ENCODE measurements at places on chromosomes 2 and 18. TPM values are rescaled to one million over a fixed set of nuclear protein-coding genes. Genes with fewer than 3 reads are reported as not detected.
A peak's percentile ranks its signal among the peaks of the same experiment; 100 is the strongest.

DNA sequence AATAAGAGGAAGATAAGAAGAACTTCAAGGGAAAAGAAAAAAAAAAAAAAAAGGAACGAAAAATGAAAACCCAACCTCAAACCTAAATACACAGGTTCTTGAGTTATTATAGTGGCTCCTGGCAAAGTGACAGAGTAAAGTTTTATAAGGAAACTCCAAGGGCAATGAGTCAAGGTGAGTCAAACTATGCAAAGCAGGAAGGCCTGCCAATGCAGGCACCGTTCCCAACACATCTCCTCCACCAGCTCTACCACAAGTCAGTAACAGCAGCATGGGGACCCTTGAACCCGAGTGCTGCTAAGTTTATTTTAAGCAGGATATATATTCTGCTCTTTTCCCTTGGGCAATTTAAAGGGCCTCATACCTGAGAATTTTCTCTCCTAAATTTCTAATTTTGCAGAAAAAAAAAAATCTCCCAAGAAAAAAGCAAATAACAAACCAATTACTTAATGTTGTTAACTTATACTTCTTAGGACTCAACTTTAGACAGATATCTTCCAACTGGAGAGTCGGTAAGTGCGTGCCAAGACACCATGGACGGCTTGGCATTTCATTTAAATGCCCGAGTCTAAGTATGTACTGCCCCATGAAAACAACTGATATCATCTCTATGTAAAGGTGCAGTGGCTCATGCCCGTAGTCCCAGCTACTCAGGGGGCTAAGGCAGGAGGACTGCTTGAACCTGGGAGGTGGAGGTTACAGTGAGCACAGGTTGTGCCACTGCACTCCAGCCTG lies 75.7 kb upstream of the TFCP2L1 start:
- no peaks in the 10 kb centered on the region for H3K27me3 ChIP-seq
- H3K36me3 ChIP-seq, result peaks cover 7% of the 10 kb centered on the region
- H3K4me1 ChIP-seq, result no peaks in the 10 kb centered on the region
- DNase-seq, result no peak
- H3K4me3 ChIP-seq, result no peak overlapping the region

- no peaks in the 10 kb centered on the region for H3K27me3 ChIP-seq
- no peak for DNase-seq
- H3K36me3 ChIP-seq, result no peaks in the 10 kb centered on the region
- H3K27ac ChIP-seq, result no peak overlapping the region
Observed at GRCh38 chr2:71945603-71945959, 202.1 kb downstream of the CYP26B1 start.

GRCh38 chr2:22020091-22020742 lies 896.4 kb downstream of the TDRD15 start:
- peaks cover 20% of the 10 kb centered on the region for H3K4me1 ChIP-seq
- peaks cover 4% of the 10 kb centered on the region for H3K36me3 ChIP-seq
- no peak overlapping the region for H3K27ac ChIP-seq
- H3K4me3 ChIP-seq, result no peak overlapping the region
- no peaks in the 10 kb centered on the region for H3K27me3 ChIP-seq
- no peak for DNase-seq

GRCh38 chr2:127169066-127169660 lies 50.9 kb downstream of the CYP27C1 start:
- no peak for DNase-seq
- no peaks in the 10 kb centered on the region for H3K4me1 ChIP-seq
- H3K36me3 ChIP-seq, result no peaks in the 10 kb centered on the region
- no peak overlapping the region for H3K4me3 ChIP-seq

GRCh38 chr2:73952499-73953446 lies 26.1 kb downstream of the DGUOK start:
- H3K27ac ChIP-seq, result no peak overlapping the region
- no peaks in the 10 kb centered on the region for H3K4me1 ChIP-seq
- H3K36me3 ChIP-seq, result peaks cover 43% of the 10 kb centered on the region
- no peaks in the 10 kb centered on the region for H3K27me3 ChIP-seq
- no peak overlapping the region for H3K4me3 ChIP-seq

The MEP1B gene
- total RNA-seq, result not detected

The NEB gene
- 8.2 TPM for total RNA-seq

GRCh38 chr2:146814971-146815370 lies 1029.9 kb upstream of the ACVR2A start:
- no peak for DNase-seq
- H3K4me1 ChIP-seq, result peaks cover 10% of the 10 kb centered on the region
- H3K27ac ChIP-seq, result no peak overlapping the region

The NAT8 gene
- total RNA-seq, result not detected

The LCT gene
- not detected for total RNA-seq

GRCh38 chr2:60119778-60120177 lies 433.7 kb downstream of the BCL11A start:
- no peaks in the 10 kb centered on the region for H3K27me3 ChIP-seq
- H3K36me3 ChIP-seq, result peaks cover 4% of the 10 kb centered on the region
- DNase-seq, result peak; percentile 16
- H3K4me3 ChIP-seq, result no peak overlapping the region
- H3K27ac ChIP-seq, result no peak overlapping the region
- H3K4me1 ChIP-seq, result no peaks in the 10 kb centered on the region

- no peaks in the 10 kb centered on the region for H3K36me3 ChIP-seq
- no peaks in the 10 kb centered on the region for H3K27me3 ChIP-seq
- H3K4me3 ChIP-seq, result no peak overlapping the region
- no peak for DNase-seq
- no peaks in the 10 kb centered on the region for H3K4me1 ChIP-seq
Observed at GRCh38 chr2:234405462-234405861, 91.4 kb downstream of the ARL4C start.

- peaks cover 22% of the 10 kb centered on the region for H3K4me1 ChIP-seq
- H3K27ac ChIP-seq, result peak overlapping the region; percentile 28
- peak; percentile 67 for DNase-seq
- no peaks in the 10 kb centered on the region for H3K27me3 ChIP-seq
Observed at GRCh38 chr2:182907081-182907830, 40.8 kb upstream of the FRZB start.

DNA sequence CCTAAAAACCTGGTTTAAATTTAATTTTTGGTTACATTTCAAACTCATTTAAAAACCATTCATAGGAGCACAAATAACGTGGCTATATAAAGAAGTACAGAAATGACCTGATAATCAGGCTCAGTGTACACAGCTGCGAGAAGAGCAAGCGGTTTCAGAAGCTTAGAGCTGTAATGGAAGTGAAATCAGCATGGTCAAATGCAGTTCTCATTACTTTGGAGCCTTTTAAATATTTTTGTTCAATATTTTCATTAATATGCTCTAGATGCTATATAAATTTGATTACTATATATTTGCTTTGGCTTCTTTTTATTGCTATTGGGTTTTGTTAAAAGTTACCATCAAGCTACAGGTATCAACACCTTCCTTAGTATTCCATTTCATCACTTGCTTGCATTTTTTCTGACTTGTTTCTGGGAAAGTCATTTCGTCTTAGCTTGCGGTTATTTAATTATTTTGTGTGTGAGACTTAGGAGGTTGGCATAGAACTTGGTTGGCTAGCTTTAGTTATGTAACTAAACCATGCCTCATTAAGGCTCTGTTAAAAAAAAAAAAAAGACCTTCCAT lies 58.7 kb downstream of the AFTPH start:
- DNase-seq, result no peak
- H3K4me3 ChIP-seq, result no peak overlapping the region
- H3K36me3 ChIP-seq, result no peaks in the 10 kb centered on the region
- no peaks in the 10 kb centered on the region for H3K27me3 ChIP-seq

DNA sequence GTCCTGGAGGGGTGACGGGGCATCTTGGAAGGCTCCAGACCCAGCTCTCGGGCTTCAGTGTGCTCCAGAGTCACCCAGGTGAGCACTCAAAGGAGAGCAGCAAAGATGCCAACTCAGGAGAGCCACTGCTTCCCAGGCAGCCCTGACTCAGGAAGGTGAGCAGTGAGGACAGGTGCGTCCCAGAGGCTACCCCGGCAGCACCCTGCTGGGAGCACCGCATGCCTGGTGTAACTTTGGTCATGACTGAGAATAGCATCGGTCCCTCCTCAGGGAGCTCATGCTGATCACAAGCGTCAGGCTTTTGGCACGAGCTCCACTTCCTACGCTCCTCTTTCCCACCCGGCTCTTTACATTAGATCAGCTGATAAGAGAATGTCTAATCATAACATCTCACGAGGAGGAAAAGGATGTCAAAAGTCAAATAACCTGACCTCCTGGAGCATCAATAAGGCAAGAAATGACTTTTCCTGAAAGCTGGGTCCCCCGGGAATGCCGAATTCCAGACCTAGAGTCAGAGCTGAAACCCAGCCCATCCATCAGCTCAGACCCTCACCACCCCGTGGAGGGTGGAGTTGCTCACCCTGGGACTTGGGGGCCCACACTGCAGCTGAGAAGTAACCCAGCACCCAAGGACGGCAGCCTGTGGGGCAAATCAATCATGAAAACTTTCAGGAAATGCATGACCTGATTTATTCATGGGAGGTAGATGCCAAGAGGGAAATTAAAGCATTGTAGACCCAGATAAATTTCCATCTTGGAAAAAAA lies 248.8 kb downstream of the ACKR3 start:
- no peak overlapping the region for H3K27ac ChIP-seq
- H3K27me3 ChIP-seq, result no peaks in the 10 kb centered on the region

The GALNT13 gene
- 5.2 TPM for total RNA-seq

The SNRPD1 gene
- total RNA-seq, result 35.7 TPM

The SERPINB3 gene
- not detected for total RNA-seq

- DNase-seq, result peak; percentile 60
- H3K27ac ChIP-seq, result peak overlapping the region; percentile 87
- peaks cover 25% of the 10 kb centered on the region for H3K4me1 ChIP-seq
- H3K4me3 ChIP-seq, result 0 out of 2 replicates have a peak overlapping the region, but pooled peaks have one; percentile 17
Observed at GRCh38 chr2:124327303-124327702, 302.2 kb downstream of the CNTNAP5 start.
